Neuronal stem cell (in vitro differentiated cells): ENCODE measurements at places on chromosomes 5 and 9.
A peak's percentile ranks its signal among the peaks of the same experiment; 100 is the strongest.

- DNase-seq: no peak
Measured at GRCh38 chr5:131459216-131459615, 175.8 kb downstream of the RAPGEF6 start.

DNA sequence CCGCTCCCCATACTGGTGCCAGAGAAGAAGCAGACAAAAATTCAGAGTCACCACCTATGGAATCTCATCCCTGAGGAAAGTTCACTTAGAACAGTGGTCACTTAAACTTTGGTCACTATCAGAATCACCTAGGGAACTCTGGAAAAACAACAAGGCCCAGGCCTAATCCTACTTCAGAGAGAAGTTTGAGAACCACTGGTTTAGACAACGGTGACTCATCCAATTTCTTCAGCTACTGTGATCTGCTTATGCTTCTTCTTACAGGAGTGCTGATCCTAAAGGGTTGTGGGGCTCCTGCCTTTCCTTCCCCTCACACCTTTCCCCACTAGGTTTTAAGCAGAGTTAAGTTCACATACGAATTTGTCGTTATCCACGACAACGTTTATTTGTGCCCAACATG lies 194.7 kb upstream of the KLF4 start:
- DNase-seq: no peak

DNA sequence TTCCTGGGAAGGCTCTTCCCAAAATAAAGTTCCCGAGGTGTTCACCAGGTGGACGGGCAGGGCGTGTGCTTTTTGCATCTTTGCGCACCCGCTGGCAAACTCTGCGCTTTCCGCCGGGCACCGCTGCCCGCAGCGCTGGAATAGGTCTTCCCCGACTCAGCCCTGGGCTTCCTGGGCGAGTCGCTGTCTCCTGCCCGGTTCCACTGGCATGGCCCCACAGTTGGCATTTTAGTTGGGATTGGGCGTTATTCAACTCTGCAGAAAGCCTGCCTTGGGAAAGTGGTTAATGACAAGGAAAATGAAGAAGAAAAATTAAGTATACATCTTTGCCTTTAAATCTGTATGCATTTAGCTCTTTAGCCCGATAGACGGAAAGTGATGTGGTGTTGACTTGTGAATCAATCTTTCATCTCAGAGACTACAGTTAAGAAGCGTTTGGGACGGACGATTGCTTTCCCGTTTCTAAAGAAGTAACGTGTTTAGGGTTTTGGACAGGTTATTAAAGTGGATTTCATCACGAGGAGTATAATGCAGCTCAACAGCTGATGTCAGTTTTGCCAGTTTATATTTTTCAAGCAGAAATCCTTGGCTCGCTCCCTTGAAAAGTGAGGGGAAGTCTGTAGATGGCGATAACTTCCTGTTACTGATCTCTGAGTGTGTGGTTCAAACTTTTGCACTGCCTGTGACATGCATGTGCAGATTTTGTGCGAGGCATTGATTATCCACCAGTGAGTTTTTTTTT lies 946 bp downstream of the ADCY2 start:
- no peak for DNase-seq

- no peak for DNase-seq
Measured at GRCh38 chr5:75435096-75435495, 76.3 kb downstream of the CERT1 start.

- DNase-seq: no peak
Measured at GRCh38 chr5:66010476-66010875, 84.1 kb downstream of the ERBIN start.

DNA sequence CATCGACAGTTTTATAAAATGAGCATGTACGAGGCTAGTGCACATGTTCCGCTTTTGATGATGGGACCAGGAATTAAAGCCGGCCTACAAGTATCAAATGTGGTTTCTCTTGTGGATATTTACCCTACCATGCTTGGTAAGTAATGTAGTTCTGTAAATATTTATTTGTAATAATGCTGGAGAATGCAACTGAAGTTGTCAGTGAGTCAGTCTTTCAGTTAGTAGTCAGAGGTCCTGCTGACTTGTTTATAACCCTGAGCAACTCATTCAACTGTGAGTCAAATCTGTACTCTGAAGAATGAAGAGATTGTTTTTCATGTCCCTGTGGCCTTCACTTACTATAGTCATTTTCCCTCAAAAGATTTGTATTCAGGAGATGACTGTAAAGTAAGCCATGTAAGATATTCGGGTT lies 28.4 kb upstream of the GPR150 start:
- DNase-seq: no peak

DNA sequence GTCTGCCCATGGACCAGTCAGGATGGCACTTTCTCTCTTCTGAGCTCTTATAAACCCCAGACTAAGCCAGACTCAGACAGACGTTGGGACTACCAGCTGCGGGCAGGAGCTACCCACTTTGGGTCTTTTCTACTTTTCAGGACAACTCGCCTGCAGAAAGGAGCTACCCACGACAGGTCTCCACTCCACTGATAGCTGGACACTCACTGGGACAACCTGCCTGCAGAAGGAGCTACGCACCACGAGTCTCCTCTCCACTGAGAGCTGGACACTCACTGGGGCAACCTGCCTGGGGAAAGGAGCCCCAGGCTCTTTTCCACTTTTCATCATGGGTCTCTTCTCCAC lies 1440.2 kb upstream of the ACO1 start:
- DNase-seq: no peak

GRCh38 chr5:62115014-62115413 lies 191.0 kb upstream of the KIF2A start:
- DNase-seq: no peak

GRCh38 chr9:124352616-124353015 lies 62.6 kb downstream of the PSMB7 start:
- DNase-seq: no peak

GRCh38 chr5:147188200-147189108 lies 46.4 kb upstream of the STK32A start:
- peak; percentile 71 for DNase-seq

GRCh38 chr9:121675969-121676822 lies 24.8 kb downstream of the DAB2IP start:
- no peak for DNase-seq

GRCh38 chr5:162268694-162269481 lies 201.3 kb downstream of the GABRG2 start:
- no peak for DNase-seq

DNA sequence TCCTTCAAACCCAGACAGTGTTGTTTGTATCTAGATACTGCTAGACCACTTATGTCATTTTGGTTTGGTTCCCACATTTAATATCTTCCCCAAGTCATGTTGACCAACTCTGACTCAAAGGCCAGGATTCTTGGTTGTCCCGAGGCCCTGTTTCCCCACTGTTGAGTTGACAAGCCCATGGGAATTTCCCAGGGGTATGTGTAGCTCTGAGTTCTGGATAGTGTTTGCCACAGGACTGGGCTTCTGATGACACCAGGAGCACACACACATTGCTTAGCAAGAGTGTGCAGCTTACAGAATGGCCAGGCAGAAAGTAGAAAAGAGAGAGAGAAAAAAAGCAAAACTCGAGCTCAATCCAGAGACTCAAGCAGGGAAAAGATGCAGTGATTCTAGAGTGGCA lies 214.4 kb downstream of the NXNL2 start:
- no peak for DNase-seq

DNA sequence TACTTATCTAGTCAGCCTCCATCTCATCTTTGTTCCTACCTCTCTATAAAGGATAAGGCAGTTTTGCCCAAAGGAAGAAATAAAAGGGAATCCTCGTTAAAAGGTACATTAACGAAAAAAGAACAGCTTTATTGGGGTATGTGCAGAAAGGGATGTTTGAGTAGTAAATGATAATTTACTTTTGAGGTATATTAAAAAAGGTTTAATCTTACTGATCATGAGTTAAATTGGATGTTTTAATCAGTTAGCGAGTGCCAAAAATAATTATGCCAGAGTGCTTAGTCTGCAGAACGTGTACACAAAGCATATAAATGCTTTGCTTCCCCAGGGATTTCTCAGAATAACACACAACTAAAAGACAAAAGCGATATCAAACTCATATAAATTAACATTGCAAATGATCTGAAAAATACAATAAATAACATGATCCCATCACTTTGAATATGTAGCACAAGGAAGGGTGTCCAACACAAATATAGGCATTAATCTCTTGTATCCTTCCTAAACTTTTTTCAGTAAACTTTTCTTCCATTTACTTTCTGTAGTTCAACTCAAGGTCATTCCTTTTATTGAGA lies 865.0 kb downstream of the NR2F1-AS1 start:
- no peak for DNase-seq

DNA sequence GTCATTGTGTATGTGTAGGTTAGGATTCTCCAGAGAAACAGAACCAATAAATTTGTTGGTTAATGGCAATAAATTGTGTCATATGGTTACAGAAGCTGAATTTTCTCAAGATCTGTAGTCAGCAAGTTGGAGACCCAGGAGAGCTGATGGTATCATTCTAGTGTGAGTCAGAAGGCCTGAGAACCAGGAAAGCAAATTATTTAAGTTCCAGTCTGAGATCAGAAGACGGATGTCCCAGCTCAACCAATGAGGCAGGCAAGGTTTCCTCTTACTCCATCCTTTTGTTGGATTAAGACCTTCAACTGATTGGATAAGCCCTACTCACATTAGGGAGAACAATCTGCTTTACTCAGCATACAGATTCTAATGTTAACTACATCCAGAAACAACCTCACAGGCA lies 656.3 kb downstream of the ANXA1 start:
- DNase-seq: no peak

GRCh38 chr9:83198371-83198770 lies 135.4 kb upstream of the RASEF start:
- no peak for DNase-seq

GRCh38 chr9:86459599-86460155 lies 105.5 kb upstream of the TUT7 start:
- DNase-seq: no peak

DNA sequence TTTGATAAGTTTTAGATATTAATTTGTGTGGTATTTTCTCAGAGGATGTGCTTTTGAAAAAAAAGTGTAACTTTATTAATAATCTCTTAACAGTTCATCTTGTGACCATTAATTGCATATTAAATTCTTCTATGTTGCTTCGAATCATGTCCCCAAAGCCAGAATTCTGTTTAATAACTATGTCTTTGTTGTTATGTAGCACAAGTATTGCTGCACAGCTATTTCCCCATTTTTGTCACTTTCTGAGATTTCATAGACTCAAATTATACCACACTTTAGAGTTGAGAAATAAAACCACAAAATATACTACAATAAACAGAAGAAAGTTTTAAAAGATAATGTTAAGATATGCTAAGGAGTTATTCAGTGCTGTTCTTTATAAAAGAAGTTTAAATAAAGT lies 2.8 kb downstream of the MEF2C start:
- DNase-seq: no peak

GRCh38 chr9:98678244-98678842 lies 30.4 kb downstream of the GABBR2 start:
- DNase-seq: no peak

DNA sequence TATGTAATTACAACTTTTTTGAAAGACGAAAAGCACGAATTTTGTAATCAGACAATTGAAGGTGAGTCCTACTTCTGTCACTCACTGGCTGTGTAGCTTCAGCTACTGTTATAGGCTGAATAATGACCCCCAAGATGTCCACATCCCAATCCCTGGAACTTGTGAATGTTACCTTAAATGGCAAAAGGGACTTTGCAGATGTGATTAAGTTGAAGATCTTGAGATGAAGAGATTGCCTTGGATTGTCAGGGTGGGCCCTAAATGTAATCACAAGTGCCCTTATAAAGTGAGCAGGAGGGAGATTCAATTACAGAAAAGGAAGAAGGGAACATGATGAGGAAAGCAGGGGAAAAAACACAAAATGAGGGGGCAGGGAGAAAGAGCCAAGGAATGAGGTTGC lies 326.2 kb upstream of the MSX2 start:
- no peak for DNase-seq

DNA sequence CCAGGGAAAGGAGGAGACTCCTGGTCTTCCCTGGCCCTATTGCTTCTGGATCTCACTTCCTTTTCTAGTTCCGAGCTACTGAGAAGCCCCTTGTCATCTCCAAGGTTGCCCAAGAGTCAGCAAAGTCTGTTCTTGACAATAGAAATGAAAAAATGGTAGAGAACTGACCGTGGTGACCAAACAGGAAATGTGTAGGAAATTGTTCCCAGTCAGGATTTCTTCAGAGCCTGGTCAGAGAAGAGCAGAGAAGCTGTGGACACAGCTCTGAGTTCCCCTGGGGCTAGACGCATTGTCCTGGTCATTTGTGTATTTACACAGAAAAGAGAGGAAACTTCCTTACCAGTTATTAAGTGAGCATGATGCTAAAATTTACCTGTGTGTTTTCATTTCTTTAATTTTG lies 35.6 kb downstream of the S1PR3 start:
- no peak for DNase-seq

GRCh38 chr9:129380961-129381401 lies 202.9 kb upstream of the IER5L start:
- no peak for DNase-seq

DNA sequence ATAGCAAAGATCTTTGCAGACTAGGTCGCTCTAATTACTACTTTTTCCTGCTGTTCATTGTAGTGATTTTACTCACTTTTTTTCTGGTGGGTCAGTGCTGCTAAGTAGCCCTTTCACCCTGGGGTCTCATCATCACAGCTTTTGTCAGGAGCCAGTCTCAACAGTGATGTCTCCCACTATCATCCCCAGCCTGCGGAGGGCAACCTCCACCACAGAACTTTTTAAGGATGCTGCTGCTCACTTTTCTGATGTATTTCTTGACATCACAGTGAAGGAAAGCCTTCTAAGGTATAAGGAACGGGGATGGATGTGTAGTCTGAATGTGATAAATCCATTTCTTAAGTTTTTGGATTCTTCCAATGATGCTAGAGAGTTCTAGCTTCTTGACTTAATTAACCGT lies 242.5 kb upstream of the RIOK2 start:
- peak; percentile 8 for DNase-seq

GRCh38 chr5:62473209-62473608 lies 60.6 kb downstream of the IPO11 start:
- no peak for DNase-seq

DNA sequence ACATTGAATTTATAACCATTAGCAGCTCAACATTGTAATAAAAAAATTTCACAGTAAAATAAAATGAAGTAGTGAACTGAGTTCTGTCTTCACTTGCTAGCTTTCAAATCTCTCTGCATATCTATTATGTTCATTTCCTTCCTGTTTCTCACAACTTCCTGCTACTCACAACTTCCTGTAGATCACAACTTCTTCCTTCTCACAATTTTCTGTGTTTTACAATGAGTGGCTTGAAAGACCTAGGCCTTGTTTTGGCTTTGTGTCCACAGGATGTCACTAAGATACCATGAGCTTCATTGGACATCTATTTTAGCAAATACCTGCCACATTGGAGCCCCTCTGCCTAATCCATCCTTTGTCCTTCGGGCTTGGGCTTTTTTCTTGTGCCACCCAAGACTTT lies 480.3 kb upstream of the ADAMTS16 start:
- no peak for DNase-seq

GRCh38 chr9:78295731-78296130 lies 1.2 kb upstream of the PSAT1 start:
- no peak for DNase-seq

DNA sequence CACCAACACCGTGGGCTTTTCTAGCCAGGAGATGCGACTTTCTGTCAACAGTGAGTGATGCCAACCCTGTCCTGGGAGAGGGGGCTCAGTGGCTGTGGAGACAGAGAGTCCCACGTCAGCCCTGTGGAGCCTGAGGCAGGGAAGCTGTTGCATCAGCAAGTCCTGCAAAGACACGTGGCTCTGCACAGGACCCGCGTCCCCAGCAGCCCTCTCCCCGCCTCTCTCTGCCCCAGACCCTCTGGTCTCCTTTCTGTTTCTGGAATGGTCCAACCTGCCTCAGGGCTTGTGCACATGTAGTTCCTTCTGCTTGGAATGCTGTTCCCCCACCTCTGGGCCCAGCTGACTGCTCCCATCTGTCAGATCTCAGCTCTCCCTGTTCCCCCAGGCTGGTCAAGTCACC lies 60.4 kb downstream of the HMCN2 start:
- DNase-seq: no peak

- no peak for DNase-seq
Measured at GRCh38 chr5:35309365-35310130, 79.3 kb upstream of the PRLR start.
